ENCODE measurements at places on chromosomes 1 and 21.

DNA sequence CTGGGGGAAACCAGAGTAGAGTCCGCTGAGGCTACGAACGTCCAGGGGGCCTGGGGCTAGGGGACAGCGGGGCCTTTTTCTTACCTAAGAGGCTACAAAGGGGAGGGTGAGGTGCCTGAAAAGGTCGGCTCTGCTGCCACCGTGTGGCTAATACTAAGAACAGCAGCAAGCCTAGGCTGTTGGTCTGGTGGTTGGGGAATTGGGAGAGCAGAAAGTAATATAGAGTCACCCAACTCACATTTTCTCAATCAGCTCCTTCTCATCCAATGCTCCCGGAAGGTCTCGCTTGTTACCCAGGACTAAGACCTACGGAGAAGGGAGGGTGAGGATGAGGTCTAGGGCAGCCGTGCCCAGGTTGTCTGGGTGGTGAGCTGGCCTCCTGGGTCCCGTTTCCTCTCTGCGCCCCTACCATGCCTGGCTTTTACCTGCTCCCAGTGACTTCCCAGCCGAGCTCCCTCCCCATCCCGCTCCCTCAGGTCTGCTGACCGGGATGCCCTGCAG is 9.3 kb downstream of the ARL8A start:
- no peak for DNase-seq

- no peak for DNase-seq
These were observed 649.6 kb upstream of the PTBP2 start for GRCh38 chr1:96072021-96072420.

DNA sequence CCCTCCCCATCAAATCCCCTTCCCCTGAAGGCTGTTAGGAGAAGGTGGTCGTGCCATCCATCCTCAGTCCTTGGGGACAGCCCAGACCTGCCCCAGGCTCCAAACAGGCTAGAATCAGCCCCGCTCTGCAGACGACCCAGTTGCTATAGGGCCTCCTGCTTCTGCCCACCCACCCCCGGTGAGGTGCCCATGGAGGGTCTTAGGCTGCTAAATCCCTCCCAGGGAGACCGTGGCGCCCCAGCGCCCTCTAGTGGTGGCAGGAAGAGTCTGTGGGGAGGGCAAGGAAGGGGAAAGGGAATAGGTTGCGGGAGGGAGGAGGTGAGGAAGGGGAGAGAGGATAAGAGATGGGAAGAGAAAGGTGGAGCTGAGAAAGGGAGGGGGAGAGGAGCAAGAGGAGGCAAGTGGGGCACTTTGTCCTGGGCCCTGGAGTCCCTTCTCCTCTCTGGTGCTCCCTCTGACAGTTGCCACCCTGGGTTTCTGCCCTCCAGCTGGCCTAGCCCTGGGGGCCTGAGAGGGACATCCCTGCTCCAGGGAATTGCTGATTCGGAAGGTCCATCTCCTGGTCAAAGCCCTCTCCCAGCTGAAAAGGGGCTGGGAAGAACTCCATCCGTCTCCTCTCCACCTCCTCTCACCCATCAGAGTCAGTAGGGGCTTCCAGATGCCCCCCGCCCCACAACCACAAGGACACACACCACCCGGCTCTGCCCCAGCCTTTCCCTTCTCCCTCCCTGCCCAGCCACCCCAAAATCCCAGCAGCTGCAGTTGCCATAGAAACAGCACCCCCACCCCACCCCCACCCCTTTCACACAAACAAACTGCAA is 55.4 kb downstream of the CAMK2N1 start:
- DNase-seq = no peak

GRCh38 chr1:158371188-158371953 is 17.7 kb downstream of the CD1E start:
- no peak for DNase-seq

- DNase-seq = no peak
These were observed 408.0 kb downstream of the DISC1 start for GRCh38 chr1:232034556-232034955.

GRCh38 chr1:43241413-43241836 is 28.4 kb upstream of the TMEM125 start:
- DNase-seq = no peak

DNA sequence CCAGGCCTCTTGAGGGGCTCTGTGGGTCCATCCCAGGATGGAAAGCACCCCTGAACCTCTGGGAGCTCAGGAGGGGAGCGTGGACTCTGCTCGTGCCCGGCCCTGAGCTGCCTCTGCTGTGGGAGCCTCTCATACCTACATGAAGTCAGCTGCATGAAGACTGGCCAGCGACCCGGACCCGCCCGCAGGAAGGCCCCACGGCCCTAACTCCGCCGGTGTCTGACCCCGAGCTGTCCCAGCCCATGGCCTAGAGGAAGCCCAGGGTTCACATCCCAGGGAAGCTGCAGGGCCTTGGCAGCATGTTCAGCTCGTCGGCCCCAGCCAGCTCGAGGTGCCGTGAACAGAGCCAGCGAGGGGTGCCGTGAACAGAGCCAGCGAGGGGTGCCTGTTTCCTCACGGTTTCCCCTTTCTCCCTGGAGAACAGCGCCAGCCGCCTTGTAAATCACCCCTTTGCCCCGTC is 178.1 kb upstream of the ARHGEF16 start:
- DNase-seq = no peak

- DNase-seq = no peak
These were observed 86.8 kb downstream of the SMYD3 start for GRCh38 chr1:246420300-246420699.

Data from NCI-H1417 treated with DMSO at 0.1 percent for 48 hours (cell line).